ENCODE measurements at places on chromosomes 12 and 14.

DNA sequence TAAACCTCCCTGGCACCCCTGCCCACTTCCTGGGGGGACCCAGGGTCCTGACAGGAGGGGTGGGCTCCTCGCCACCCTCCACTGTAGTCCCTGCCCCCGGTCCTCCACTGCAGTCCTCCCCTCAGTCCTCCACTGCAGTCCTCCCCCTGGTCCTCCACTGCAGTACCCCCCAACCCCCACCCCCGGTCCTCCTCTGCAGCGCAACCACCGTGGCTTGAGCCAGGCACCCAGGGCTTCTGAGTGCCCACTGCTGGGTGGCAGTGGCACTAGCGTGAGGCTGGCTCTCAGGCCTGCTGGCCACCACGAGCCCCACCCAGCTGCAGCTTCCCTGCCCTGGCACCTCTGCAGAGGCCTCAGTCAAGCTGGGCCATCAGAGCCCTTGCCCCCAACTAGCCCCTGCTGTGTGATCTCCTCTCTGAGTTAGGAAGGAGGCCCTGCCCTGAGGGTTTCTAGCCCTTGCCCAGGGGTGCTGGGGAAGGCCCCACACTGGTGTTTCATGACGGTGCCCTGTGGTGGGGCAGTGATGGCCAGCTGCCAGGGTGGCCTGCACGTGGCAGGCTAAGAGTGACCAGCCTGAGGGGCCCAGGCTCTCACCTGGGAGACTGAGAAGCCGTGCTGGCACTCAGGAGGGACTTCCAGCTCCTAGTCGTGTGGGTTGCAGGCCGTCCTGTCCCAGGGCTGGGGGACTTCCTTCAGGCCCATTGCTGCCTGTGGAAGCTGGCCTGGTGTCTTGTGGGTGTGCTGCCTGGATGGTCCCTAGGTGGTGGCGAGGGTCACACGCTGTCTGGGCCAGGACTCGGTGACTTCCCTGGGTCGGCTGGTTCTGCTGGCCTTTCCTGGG is 9.7 kb downstream of the CEP170B start:
- DNase-seq = no peak

GRCh38 chr14:84485036-84485435 is 1044.9 kb upstream of the FLRT2 start:
- no peak for DNase-seq

DNA sequence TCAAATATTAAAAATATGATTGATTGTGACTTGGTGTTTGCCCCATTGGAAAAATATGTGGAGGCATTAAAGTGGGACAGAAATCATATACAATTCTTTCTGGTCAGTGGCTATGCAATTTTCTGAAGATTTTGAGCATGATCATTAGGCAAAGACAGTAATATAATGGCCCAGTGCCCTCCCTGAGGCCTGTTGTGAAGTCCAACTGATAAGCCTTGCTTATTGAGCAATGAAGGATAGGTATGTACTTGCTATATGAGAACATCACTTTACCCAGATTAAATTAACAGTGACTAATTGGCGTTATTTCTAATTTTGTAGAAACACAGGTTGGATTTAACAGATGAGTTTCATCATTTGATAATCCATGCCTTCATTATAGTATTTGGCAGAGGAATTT is 57.1 kb downstream of the NKX2-1 start:
- DNase-seq = no peak

DNA sequence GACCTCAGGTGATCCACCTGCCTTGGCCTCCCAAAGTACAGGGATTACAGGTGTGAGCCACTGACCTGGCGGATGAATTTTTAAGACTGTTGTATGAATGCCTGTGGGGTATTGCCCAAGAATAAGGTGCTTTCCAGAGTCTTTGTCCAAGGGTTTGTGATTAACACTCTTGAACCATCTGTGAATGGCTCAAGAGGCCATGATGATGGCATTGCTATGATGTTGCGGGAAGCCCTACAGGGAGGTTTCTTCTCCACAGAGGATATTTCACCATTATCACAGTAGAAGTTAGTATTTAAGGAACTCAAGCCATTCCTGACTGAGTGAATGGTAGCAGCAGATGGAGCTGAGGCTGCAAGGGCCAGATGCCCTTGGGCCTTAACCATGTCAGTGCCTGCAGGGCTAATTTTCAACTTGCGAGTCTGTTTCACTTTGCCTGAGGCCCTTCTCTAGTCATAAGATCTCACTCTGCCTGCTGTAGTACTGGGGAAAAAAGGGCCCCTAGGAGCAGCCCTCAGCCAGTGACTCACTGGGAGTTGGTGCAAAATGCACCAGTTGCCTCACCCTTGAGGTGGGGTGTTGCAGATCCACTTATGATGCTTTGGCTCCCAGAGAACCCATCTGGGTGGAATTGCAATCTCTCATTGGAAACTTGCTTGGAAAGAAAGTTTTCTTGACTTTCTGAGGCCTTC is 108.6 kb upstream of the FLRT2 start:
- no peak for DNase-seq

DNA sequence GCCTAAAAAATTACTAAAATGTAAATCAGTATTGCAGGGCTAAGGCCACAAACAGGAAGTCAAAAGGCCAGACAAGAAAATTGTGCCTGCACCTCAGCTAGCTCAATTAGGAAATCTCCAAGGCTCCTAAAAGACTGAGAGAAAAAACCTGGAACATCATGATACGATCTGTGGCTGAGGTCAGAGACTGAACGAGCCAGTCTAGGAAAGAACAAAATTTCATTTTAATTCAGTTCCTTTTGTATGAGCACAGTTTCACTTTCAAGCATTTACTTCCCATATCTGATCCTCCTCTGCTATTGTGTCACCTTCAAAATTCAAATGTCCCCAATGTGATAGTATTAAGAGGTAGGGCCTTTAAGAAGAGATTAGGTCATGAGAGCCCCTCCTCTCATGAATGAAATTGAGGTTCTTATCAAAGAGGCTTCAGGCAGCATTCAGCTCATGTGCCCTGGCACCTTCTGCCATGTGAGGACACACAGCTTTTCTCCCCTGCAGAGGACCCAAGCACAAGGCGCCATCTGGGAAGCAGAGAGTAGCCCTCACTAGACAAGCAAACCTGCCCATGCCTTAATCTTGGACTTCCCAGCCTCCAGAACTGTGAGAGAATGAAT is 14.8 kb downstream of the PRKAB1 start:
- no peak for DNase-seq

- DNase-seq = no peak
These were observed 1.4 kb downstream of the ACTN1 start for GRCh38 chr14:68977718-68978171.
